ENCODE measurements at places on chromosomes 4 and X.

- DNase-seq = no peak
Measured at GRCh38 chr4:153137677-153138630, 66.3 kb upstream of the TRIM2 start.

DNA sequence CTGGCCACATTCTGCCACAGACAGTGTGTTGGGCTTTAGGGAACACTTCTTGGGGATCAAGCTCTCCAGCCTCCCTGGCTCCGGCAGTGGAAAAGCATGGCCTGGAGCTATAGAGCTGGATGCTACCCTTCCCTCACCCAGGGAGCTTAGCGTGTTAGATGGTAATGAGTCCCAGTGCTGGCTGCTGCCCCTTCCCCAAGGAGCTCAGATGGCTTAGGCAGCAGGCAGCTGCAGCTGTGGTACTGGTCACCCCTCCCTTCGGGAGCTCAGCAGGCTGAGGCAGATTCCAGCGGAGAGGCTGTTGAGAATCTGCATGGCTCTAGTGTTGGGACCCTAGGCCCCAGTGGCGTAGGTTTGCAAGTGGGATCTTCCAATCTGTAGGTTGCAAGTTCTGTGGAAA is 19.5 kb downstream of the TMEM144 start:
- DNase-seq = no peak

GRCh38 chr4:120082251-120082650 is 15.6 kb upstream of the MAD2L1 start:
- no peak for DNase-seq

DNA sequence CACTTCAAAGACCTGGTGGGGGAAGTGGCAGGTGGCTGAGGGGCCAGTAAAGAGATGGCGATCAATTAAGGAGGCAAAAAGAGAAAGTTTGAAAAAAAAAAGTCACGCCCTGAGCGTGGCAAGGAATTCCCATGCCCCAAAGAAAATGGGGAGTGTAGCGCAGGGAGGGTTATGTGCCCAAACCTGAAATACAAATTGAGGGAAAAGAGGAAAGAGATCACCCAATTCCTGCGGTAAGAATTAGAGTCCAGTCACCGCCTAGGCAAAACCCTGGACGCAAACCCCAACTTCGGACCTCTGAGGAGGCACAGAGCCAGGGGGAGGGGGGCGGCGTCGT is 595 bp downstream of the ENOX2 start:
- no peak for DNase-seq

- DNase-seq = no peak
Measured at GRCh38 chr4:61468024-61468720, 268.0 kb downstream of the ADGRL3 start.

DNA sequence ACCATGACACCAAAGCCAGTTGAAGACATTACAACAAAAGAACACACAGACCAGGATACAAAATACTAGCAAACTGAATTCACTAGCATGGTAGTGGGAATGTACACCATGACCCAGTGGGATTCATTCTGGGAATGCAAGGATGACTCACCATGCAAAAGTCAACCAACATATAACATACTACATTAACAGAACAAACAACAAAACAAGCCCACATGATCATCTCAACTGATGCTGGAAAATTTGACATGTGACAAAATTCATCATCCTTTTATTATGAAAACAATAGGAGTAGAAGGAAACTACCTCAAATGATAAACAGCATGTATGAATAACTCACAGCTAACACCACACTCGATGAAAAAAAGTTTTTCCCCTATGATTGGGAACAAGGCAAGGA is 190.2 kb downstream of the DCLK2 start:
- no peak for DNase-seq

DNA sequence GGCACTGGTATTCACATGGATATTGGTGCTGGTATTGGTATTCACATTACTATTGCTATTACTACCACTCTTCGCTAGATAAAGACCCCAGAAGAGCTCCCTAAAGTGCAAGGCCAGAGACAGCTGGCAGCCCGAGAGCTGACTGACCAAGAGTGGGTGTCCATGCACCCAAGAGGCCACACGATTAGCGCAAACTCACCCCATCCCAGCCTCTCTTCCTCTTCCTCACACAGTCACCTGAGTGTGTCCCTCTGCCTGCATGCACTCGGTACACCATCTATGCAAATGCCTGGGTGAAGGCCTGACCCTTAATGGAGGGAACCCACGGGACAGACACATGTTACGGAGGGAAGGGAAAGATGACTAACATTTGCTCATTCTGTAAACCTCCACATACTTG is 86.7 kb downstream of the HAUS3 start:
- no peak for DNase-seq

DNA sequence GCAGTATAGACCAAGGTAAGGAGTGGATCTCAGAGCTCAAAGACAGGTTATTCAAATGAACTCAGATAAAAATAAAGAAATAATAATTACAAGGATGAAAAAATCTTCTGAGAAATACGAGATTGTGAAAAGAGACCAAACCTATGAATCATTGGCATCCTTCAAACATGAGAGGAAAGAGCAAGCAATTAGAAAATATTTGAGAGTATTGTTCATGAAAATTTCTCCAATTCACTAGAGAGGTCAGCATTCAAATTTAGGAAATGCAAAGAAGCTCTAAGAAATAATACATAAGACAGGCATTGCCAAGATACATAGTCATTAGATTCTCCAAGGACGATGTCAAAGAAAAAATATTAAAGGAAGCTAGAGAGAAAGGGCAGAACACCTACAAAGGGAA is 93.5 kb upstream of the GALNTL6 start:
- DNase-seq = no peak

DNA sequence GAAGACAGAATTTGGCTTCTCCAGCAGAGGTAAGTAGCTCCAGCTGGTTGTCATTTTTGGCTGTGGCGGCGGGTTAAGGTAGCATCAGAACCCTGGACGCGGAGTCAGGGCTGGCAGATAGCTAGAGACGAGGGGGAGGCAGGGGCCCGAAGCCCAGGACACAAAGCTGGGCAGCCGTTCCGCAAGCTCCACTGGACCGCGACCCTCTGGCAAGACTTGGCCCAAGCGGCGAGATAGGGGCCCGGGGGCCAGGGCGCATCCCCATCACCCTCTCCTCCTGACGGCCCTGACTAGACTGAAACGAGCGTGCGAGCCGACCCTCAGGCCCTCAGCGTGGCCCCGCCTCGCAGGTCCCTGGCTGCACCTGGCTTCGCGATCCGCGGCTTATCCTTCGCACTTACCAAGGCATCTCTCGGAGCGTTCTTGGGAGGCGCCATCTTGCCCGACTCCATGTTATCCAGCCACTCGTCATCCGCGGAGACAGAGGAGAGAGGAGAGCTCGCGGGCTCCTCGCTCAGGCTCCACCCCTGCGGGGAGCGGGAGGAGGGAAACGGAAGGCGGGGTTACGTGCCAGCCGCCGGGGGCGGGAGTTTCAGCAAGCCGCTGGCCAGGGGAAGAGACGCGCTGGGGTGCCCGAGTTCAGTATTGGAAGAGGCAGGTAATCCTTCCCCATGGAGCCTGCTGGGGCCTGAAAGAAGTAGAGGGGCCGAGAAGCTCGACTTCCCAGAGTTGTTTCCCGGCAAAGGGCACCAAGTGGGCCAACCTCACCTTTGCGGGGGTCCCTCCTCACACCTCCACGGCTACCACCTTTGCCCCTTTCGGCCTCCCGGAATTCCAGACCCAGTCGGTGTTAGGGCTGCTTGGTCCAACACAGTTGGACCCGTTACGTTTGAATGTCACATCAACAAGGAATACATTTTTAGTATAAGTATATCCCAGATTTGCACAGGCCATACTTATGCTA is at the start of gene TAF9B:
Gene TAF9B (minus strand): TSS at position 491 of the 964 bp plus-strand sequence. CDS start 39 bp downstream, at position 452.
- peak; percentile 87 for DNase-seq

GRCh38 chr4:109185548-109185947 is 116.9 kb downstream of the COL25A1 start:
- no peak for DNase-seq

GRCh38 chr4:47415719-47416118 is 47.8 kb downstream of the COMMD8 start:
- no peak for DNase-seq

DNA sequence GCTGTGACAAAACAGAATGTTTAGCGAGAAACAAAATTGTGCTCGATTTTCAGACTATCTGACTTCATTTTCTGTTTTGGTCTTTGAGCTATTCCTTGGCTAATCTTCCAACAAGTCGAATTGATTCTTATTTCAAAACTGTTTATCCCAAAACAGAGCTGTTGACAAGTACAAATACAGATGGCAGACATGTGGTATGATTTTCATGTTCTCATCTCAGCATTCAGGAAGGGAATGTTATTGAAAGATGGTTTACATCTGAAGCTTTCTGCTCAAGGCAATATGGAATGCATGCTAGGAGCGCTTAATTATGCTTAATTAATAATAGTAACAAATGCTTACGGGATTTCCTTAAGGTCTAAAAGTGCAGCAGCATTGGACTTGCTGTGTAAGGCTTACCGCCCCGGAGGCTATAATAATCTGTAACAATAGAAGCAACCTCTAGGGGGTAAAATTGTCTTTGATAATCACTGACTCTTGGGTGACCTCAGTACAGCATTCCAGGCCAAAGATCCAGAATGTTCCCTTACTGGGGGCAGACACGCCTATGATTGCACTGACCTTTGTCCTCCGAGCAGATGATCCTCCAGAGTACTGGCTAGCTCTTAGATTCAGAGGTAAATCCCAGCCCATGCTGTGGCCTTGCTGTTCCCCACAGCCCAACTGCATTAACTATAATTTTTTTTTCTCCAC is 16.4 kb downstream of the LSM6 start:
- no peak for DNase-seq

DNA sequence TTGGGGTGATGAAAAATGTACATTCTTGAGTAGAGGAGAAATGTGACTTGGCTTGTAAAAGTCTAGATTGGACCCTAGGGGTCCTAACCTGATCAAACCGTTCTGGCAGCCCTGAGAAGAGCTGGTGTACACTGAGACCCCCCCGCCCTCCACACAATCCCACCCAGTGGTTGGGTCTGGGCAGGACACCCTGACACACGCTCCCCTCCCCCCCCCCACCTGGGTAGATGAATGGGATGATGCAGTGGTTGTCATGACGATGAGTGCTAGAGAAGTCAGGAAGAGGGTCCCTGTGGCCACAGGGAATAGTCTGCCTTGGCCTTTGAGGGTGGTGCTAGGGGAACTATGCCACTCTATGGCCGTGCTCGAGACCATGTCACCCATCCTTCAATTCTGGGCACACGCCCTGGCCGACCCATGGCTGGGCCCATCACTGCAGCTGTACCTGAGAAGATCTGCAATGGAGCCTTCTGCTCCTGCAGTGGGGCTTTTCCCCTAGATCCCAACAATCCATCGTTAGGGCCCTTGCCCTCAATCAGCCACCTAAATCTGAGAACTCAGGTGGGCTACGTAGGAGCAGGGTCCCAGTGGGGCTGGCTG is 4.4 kb downstream of the CDK16 start:
- no peak for DNase-seq

DNA sequence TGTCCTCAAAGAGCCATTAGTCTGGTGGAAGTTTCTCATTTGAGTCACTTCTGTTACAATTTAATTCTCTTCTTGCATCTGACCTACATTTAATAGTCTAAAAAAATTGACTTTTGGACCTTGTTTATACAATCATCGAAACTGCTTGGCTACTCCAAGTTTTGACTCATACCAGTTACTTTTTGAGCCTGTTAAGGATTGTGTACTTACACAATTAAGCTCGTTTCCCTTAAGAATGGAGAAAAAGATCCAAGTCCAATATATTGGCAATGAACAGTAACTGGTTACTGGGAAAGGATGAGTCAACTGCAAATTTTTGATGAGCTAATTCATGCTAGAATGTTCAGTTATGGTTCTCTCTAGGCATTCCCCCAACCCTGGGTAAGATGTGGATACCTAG is 58.2 kb downstream of the DCX start:
- DNase-seq = no peak

GRCh38 chr4:95643627-95644026 is 94.9 kb upstream of the UNC5C start:
- no peak for DNase-seq

- no peak for DNase-seq
Measured at GRCh38 chr4:124282301-124282898, 430.1 kb downstream of the ANKRD50 start.

DNA sequence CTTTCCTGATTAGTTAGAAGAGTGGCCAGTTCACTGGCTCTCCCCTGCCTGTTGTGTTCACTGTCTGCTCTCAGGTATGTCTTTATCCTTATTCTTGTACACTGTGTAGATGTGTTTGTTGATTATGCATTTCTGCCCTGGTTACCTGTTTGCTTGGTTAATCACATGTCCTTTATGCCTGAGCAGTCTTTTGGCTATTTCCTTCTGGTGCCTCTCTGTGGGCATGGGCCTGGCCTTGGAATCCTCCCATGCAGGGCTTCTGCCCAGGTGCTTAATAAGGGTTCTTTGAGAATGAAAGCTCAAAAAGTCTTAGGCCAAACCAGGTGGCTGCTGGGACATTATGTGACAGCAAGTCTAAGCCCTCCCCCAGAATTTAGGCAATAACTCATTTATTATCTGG is 26.5 kb downstream of the OTUD6A start:
- no peak for DNase-seq

DNA sequence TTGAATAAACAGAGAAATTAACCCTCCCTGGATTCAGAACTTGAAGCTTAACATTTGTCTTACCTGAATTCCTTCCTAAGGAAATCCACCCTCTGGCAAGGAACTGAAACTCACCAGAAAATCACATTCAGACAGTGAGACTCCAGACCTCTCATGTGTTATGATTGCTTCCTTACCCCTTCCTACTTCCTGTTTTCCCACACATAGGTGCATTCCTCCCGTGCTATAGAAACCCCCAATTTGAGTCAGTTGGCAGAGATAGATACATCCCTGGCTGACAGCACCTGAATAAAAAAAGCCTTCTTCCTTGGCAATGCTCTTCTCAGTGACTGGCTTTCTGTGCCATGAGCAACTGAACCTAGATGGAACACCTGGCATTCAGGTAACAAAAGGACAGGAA is 157.0 kb upstream of the SMIM31 start:
- no peak for DNase-seq

DNA sequence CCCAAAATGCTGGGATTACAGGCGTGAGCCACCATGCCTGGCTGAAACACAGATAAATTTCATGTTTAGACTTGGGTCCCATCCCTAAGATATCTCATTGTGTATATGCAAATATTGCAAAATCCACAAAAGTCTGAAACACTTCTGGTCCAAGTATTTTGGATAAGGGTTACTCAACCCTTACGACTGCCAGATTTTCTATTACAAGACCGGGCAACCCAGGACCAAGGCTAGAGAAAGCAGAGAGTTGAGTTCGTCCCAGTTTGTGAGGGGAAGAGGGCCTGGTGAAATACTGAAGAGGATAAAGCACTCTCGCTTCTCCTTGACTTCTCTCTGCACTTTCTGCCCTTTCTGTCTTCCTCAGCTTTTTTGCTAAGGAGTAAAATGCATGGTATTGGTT is 34.5 kb downstream of the ZFX start:
- no peak for DNase-seq

- no peak for DNase-seq
Measured at GRCh38 chr4:161522031-161522430, 641.8 kb downstream of the FSTL5 start.

DNA sequence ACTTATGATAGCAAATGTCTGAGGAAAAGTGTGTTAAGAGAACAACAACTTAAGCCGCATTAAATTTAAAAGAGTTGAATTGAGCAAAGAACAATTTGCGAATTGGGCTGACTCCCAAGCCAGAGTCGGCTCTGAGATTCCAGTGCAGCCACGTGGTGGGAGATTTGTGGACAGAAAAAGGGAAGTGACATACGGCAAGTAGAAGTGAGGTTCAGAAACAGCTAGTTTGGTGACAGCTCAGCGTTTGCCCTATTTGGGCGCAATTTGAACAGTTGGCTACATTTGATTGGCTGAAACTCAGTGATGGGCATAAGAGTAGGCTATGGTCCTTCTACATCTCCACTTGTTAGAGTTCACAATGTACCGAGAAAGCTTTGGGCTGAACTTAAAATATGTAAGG is 124.0 kb downstream of the PRKX start:
- no peak for DNase-seq
